ENCODE measurements at places on chromosomes 12 and 14.
A peak's percentile ranks its signal among the peaks of the same experiment; 100 is the strongest.

GRCh38 chr12:46299851-46300250, 31.0 kb upstream of the SLC38A1 start:
- DNase-seq = no peak

DNA sequence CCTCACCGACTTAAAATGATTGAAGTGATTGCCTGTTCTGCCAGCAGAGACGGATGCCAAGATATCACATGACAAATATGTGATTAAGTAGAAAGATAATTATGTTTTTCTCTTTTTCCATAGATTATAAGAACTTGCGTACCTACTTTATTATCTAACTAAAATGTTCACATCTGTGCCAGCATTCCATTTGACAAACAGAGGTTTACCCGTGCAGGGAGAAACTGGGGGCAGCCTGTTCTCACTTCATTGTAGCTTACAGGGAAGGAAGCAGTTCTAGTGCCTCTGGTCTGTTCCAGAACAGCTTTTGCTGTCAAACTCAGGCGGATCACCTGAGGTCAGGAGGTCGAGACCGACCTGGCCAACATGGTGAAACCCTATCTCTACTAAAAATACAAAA, 29.6 kb downstream of the CCDC62 start:
- no peak for DNase-seq

DNA sequence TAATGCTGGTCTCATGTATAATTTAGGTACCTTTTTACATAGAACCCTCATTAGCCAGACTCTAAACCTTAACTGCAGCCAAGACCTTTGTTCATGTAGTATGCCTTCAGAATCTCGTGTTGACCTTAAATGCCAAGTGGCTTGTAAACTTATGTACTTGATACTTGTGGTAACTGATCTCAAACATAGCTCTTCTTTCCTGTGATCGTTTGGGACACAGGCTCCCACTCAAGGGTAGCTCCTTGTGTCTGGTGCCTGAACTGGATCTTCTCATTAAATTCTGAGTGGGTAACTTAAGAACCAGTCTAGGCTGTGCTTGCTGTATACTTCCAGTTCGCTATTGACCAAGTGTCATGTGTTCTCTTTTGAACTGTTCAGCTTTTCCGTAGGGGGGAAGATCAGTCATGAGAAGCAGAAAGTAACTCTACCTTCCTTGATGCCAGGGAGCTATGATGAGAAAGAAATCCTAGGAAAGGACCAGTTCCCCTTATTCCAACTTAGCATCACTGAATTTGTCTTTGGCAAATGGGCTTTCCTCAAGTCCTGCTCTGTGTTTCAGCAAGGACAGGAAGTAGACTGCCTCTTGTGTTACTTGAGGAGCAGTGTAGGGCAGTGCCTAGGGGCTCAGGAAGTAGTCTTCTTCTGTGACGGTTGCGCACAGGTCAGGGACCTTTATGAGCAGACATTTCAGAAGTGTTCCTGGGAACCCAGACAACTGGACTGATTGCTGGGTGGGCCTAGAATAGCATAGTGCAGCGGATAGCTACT, 2.5 kb downstream of the LGALS3 start:
- DNase-seq = no peak

GRCh38 chr12:80791863-80792262, 75.2 kb downstream of the MYF5 start:
- DNase-seq = no peak

DNA sequence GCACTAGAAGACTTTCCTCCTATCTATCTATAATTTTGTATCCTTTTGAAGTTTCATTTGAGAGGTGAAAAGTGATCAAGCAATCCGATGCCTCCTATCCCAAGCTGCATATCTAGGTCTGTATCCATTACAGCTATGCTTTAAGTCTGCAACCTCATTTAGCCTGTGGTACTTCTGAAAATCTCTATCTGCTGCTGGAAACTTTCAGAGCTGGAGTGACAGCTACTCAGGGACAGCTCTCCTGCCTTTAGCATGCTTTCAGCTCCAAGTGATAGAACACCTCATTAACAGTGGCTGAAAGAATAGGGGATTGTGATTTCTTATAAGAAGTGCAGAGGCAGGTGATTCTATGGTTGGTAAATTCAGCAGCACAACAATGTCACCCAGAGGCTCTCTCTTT, 1153.5 kb downstream of the AACS start:
- DNase-seq = no peak

GRCh38 chr12:116717466-116718437, 20.1 kb downstream of the SPRING1 start:
- DNase-seq = no peak

GRCh38 chr12:22473212-22473611, 71.1 kb downstream of the C2CD5 start:
- no peak for DNase-seq

DNA sequence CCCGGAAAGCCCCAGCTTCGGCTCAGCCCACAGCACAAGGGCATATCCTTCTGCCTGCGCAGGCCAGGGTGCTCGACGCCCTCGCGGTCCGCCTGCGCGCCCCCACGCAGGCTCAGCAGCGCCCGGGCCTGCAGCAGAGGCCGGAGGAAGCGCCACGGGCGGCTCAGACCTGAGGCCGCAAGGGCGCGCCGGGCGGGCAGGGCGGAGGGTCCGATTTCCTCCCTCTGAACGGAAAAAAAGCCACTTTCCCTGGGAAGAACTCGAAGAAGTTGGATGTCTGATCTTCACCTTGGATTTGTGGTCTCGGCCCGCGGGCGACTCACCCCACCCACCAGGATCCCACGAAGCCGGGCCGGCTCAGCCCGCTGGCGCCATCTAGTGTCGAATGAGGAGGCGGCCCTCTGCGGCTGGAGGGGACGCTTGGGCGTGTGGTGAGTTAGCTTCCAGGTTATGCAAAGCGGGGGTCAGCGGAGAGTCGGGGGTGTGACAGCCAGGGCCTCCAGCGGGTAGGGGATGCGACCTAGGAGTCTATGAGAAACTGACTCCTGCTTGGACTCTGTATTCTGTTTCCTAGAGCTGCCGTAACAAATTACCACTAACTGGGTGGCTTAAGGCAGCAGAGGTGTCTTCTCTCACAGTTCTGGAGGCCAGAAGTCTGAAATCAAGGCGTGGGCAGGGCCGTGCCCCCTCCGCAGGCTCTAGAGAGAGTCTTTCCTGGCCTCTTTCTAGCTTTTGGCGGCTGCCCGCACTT, 40.0 kb upstream of the SRSF5 start:
- peak; percentile 81 for DNase-seq

DNA sequence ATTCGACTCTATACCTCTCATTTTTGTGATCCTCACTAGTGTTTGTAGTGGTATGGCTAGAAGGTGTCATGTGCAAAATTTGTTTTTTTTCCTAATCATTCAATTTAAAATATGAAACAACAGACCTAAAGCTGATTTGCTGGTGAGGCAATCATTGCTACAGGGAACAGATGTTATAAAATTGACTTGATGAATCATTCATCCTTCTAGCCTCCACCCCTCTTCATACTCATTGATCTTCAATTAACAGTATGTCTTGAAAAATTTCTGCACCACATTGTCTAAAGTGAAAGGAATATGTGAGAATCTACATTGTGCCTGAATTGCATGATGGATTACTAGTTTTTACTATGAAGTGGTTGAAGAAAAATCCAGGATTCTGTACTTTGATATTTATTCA, 349.0 kb upstream of the NAV3 start:
- no peak for DNase-seq

- no peak for DNase-seq
Measured at GRCh38 chr14:91835197-91835919, 32.0 kb downstream of the TC2N start.

DNA sequence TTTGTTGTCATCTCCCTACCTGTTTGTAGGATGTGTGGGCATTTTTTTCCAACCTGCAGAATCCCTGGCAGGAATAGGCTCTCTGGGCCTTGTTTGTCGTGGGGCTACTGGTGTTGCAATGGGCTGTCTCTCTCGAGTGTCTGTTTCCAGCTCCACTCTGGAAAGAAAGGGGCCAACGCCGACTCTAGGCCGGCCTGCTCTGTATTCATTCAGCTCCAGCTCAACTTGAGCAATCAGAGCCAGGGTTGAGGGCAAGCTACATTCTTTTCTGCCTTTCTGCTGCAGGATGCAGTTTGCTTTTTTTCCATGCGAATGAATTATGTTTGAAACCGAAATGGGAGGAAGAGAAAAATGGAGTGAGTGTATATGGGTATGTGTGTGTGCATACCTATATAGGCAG, 2.3 kb downstream of the JDP2 start:
- no peak for DNase-seq

DNA sequence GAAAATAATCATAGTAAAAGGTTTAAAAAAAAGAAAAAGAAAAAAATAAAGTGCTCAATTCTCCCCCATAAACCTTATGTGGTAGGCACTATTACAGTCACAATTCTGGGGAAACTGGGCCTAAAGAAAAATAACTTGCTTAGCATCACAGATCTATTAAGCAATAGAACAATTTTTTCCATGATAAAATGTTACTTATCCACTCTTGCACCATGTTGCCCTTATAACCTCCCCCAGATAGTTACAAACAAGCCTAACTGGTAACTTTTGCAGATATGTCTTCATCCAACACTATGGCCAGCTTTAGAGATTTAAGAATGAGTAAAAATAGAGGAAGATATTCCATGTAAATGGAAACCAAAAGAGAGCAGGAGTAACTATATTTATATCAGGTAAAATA, 164.8 kb downstream of the DUSP6 start:
- DNase-seq = no peak

GRCh38 chr12:109844091-109844490, 10.9 kb upstream of the TRPV4 start:
- no peak for DNase-seq

DNA sequence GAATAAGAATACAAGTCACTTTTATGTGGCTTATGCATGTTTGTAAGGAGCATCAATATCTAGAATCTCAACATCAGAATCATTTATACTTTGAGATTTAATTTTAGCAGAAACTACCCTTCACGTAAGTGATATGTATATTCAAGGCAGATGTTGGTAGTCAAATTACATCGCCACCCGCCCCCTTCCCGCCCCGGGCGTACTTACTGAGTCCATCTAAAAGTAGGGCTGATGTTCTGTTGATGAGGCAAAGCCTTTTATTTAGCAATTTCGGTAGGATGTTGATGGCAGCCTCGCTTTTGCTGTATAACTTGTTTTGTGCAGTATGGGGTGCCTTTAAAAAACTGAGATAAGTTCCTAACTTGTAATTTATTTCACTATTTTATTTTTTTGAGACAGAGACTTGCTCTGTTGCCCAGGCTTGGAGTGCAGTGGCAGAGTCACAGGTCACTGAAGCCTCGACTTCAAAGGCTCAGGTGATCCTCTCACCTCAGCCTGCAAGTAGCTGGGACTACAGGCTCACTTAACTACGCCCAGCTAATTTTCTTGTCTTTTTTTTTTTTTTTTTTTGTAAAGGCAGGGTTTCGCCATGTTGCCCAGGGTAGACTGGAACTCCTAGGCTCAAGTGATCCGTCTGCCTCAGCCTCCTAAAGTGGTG, 30.8 kb downstream of the KTN1 start:
- DNase-seq = no peak

DNA sequence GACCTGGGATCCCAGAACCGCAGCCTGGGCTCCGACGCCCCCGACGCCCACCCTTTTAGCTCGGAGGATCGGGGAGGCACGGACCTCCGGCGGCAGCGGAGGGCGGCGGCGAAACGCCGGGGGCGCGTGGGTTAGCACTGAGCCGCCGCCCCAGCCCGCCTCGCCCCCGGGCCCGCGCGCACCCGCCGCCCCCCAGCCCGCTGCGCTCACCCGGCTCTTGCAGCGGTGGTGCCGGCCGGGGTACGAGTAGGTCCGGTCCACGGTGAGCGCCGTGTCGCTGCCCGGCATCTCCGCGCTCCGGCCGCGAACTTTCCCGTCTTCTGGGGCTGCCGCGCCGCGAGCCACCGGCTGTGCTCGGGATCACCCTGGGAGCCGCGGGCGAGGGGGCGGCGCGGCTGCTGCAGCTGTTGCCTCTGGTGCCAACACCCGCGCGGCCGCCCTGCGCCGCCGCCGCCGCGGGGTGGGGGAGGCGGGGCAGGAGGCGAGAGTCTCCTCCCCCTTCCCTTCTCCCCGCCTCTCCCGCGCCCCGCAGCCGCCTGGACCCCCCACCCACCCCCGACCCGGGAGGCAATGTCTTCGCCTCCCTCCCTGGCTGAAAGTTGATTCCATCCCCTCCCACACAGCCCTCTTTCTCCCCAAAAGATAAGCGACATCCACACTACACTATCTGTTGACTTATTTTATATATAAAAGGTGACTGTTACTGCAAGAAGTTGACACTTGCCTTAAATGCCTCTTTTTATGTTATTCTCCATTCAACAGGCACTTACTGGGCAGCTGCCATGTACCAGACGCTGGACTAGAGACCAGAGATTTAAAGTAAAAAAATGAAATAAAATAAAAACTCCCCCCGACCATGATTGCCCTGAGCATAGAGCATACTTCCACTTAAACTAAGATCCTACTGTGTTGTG, at the start of gene TMCC3:
Gene TMCC3, minus strand, starts transcription at position 415 of the 914 bp plus-strand sequence. Its CDS starts 127 bp downstream, at position 288.
- DNase-seq = no peak

DNA sequence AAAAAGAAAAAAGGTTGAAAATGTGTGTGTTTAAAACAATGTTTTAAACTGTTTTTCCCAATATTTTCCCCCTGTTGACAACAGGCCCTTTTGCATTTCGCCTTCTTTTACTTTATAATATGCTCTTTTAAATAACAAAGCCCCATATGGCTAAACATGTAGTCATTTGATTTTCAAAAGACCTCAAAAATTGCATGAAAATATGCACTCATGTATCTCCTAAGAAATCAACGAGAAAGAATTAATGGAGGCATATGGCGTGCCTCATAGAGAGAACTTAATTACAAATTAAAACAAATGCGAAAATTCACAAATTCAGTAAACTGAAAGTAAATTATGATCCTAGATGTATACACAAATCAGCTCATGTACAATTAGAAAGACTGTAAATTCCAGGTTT, 202.6 kb upstream of the FOXN3 start:
- no peak for DNase-seq

DNA sequence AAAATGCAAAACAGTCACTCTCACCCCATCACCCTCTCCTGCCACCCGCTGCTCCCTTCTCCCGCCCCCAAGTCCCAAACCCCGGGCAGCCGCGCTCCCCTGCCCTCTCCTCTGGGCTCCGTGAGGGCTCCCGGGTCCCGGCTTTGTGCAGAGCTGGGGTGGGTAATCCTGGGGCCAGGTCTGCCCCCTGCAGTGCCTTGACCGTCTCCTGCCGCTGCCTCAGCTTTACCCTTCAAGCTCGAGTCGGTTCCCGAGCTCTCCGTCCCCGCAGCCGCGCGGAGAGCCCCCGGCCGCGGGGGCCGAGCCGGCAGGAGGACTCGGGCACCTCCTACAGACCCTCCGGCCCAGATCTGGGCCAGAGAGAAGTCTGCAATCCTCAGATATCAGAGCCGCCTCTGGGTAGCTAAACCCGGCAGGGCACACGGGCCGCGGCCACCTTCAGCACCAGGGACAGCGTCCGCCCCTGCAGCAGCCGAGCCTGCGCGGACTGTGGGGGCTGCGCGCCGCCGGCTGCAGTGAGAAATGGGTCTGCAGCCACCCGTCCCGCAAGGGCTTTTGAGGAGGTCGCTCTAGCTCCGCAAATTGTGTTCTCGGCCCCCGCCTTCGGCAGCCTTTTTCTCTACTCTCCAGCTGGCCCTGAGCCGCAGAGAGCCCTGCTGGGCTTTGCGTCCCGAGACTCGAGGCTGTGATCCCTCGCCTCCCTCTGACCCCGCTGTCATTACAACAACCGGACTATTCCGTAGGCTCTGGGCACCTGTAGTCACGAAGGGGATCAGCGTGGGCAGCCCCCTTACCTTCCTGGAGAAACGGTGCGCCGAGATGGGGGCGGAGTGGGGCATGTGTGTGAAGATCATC, 1.2 kb downstream of the PRMT8 start:
- DNase-seq = peak; percentile 71

GRCh38 chr12:91610561-91610960, 427.9 kb upstream of the DCN start:
- no peak for DNase-seq

GRCh38 chr14:25246751-25247150, 196.8 kb upstream of the STXBP6 start:
- no peak for DNase-seq

All from OCI-M1 (cell line).